ENCODE measurements at places on chromosomes 2 and 18. TPM values are rescaled to one million over a fixed set of nuclear protein-coding genes. Genes with fewer than 3 reads are reported as not detected.

Gene GPN1
- total RNA-seq = 30.3 TPM

Gene MPP4
- total RNA-seq = not detected

Gene EMX1
- total RNA-seq = not detected

Gene RAX
- total RNA-seq = not detected

Gene IL1RN
- total RNA-seq = 594 TPM
